Fibroblast of skin of right biceps (primary cell): ENCODE measurements at places on chromosomes 1 and 21.

- no peak for DNase-seq
These were observed 169.5 kb downstream of the S1PR1 start for GRCh38 chr1:101406271-101406670.

DNA sequence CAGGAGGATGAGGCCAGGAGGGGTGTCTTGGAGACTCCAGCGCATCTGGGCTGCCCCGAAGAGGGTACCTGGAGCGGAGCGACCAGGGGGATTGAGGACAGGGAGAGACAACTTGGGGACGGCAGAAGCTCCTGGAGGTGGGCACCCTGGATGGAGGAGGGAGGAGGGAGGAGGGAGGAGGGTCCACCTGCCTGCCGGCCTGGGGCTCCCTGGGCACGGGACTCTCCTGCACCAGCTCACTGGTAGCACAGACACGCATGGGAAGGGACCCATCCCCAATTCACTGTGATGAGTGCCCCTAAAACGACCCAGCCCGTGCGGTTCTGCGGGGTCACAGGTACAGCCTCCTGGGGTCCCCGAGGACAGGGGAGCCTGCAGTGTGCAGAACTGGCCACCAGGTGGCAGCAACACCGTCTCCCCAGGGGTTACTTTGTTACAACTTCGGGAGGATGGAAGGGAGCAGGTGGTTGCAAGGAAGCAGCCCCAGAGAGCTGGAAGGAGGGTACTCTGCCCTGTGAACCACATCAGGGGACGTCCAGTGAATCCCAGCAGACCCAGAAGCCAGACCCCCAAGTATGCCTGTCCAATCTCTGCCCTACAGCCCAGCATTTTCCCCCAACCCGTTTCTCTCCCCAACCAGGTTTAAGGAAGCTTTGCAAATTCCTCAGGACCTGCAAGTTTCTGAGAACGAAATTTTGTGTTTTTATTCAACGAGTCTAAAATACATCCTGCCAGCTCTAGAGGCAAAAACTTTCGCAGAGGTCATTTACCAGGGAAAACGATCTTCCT, 482.4 kb downstream of the NPHP4 start:
- DNase-seq: peak; percentile 21

- no peak for DNase-seq
These were observed 457.4 kb downstream of the SETD4 start for GRCh38 chr21:35602811-35603362.

DNA sequence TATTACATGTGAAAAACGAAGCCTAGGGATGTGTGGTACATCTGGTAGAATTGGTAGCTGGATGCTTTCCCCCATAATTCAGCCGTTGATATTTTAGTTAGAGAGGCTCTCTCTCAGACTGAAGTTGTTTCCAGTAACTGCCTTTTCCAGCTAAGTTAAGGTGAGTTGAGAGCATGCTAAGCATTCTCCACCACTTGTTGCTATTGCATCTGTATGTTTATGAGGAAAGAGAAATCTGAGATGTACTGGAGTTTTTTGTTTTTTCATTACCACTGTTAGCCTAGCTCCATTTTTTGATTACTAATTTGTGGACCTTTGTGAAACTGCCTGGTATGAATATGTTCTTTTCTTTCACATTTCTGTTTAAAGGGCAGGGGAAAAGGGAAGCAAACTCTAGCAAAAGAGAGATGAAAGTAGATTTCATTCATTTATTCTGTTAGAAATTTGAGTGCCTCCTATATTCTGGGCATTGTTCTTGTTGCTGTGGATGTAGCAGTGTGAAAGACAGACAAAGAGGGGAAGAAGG, 189.9 kb upstream of the CACYBP start:
- no peak for DNase-seq

- DNase-seq: no peak
These were observed 43.8 kb downstream of the NCF2 start for GRCh38 chr1:183546427-183546826.
